Stimulated activated CD4-positive, alpha-beta T cell treated with anti-CD3 and anti-CD28 coated beads, TNF-alpha, amount 100 ng/mL, for 4 hours (primary cell): ENCODE measurements at places on chromosomes 13 and 19.

- no peak for DNase-seq
Observed at GRCh38 chr13:105878119-105878700, 657.3 kb downstream of the EFNB2 start.

GRCh38 chr13:58884353-58885209 lies 1253.0 kb downstream of the PCDH17 start:
- DNase-seq, result no peak

- DNase-seq, result no peak
Observed at GRCh38 chr19:49201042-49201441, 43.5 kb downstream of the TRPM4 start.

- no peak for DNase-seq
Observed at GRCh38 chr13:99078017-99078771, 100.3 kb upstream of the DOCK9 start.

GRCh38 chr19:17496337-17496997 lies 15.0 kb upstream of the PGLS start:
- DNase-seq, result peak; percentile 68

GRCh38 chr19:12749938-12750521 lies 1.6 kb upstream of the BEST2 start:
- no peak for DNase-seq

DNA sequence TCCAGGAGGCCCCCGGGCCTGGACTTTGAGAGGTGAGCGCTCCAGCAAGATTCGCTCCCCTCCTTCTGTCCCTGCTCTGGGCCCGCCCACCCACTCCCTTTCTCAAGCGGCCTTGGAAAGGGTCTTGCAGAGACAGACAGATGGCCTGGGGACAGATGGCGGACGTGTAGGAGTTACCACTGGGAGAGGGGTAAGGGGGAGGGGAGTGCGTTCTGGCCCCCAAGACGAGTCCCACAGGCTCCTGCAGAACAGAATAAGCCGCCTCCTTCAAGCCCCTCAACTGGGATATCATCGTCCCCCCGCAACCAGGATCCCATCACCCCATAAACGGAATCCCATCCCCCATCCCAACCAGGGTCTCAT lies 3.6 kb upstream of the TNFAIP8L1 start:
- DNase-seq, result no peak

GRCh38 chr19:38666663-38667511 lies 19.4 kb downstream of the ACTN4 start:
- DNase-seq, result no peak

DNA sequence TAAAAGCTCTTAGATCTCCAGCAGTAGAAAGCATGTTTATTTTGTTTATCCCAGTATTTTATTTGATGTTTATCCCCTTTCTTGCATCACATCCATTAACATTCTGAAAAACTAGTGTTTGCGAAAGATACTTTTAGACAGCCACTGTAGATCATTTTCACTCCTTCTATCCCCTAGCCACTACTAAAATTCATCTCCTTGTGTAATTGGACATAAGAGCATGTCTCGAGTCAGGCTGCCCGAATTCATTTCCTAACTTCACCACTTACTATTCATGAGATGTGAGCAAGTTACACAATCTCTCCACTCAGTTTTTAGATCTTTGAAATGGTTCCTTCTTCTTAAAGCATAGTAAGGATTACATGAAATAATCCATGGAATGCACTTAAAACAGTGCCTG lies 514.0 kb downstream of the KLF5 start:
- DNase-seq, result no peak

- no peak for DNase-seq
Observed at GRCh38 chr13:27170221-27170515, 1.4 kb downstream of the USP12 start.

- DNase-seq, result no peak
Observed at GRCh38 chr13:30748717-30749116, 13.4 kb downstream of the ALOX5AP start.

DNA sequence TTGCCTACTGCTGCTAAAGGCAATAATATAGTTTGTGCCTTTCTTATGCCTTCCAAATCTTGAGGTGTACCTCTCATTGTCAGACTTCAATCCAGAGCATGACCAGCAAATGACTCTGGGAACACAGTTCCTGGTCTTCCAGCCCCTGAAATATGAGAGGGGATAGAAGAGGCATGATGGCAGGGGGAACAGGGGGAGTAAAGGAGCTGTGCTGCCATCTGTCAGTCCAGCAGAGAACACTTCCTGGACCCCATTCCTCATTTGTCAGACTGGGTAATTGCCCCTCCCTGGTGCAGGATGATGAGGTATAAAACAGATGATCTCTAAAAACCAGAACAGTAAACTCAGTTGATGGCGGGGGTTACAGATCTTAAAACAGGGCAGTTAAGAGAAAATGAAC lies 618.7 kb downstream of the DIAPH3 start:
- no peak for DNase-seq

DNA sequence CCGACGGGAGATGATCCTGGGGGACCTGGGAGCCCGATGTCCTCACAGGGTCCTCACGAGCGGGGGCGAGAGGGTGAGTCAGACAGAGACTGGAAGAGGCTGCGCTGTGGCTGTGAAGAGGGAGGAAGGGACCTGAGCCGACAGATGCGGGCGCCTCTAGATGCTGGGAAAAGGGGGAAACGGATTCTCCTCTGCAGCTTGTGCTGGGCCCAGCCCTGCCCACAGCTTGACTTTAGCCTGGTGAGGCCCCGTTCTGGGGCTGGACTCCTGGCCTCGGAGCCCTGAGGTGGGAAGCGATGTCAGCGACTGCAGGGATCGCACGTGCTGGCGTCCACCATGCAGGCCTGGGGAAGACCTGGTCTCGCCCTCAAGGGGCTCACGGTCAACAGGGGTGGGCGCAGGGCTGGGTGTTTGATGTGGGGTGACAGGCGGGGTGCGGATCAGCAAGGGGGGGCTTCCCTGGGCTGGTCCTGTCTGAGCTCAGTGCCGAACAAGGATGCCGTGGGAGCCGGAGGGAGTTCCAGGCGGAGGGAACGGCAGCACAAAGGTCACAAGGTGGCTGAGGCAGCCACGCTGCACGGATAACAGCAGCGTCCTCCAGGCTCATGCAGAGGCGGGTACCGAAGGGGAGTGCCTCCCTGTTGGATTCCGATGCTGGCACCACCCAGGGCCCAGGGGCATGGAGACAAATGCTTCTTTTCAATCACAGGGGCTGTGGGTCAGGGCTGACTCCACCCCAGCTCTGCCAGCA lies 31.8 kb downstream of the PIP5K1C start:
- no peak for DNase-seq

- peak; percentile 90 for DNase-seq
Observed at GRCh38 chr19:49473868-49474541, at the start of gene FLT3LG. Gene FLT3LG (plus strand): TSS chr19:49474215. CDS start chr19:49474640, 425 bp downstream.

- no peak for DNase-seq
Observed at GRCh38 chr19:52666506-52666905, 28.4 kb upstream of the ZNF83 start.

- no peak for DNase-seq
Observed at GRCh38 chr13:43990021-43990420, 110.3 kb downstream of the LACC1 start.

- no peak for DNase-seq
Observed at GRCh38 chr19:44954278-44954648, 917 bp upstream of the CLPTM1 start.

DNA sequence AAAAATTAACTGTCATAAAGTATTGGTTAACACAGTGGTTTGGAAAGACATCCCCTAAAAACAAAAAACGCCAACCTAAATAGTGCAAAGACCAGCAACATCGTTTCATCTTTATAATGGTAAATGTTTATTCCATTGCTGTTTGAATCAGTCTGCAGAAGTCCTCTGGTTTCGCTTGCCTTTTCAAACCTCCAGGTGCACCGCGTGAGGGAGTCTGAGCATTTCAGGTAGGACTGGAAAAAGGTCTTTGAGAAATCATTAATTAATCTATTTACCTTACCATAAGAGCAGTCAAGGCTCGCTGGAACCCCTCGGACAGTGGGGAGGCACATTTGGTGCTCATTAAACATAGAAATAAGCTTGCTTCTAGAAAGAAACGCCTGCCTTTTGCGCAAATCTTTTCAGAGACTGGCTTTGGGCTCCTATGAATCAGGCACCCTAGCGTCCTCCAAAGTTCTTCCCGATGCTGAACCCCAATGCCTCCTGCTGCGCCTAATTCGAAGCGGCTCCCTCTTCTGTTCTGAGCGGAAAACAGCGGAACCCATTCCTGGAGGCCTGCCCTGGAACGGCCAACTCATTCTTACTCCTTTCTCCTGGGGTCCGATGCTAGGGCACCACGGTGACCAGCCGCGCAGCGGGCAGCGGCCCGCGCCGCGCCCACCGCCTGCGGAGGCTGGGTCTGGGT lies 951 bp upstream of the MTUS2 start:
- no peak for DNase-seq

DNA sequence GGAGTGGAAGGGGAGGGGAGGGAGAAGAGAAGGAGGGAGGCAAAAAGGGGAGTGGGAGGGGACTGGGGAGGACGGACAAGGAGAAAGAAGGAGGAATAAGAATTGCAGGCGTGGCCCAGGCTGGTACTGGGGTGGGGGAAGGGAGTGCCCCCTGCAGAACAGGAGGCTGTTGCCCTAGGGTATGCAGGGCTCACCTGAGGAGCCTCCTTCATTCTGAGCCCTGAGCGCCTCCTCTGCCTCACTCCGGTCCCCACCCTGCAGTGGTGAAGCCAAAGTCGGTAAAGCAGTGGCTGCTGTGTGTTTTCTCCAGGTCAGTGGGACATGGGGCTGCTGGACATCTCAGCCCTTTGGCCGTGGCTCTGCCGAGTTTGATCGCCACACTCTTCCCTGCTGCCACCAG lies 9.1 kb upstream of the CDC16 start:
- DNase-seq, result no peak

- no peak for DNase-seq
Observed at GRCh38 chr19:29364224-29364726, 151.3 kb upstream of the UQCRFS1 start.

- DNase-seq, result no peak
Observed at GRCh38 chr13:27194895-27195764, 23.5 kb upstream of the USP12 start.

DNA sequence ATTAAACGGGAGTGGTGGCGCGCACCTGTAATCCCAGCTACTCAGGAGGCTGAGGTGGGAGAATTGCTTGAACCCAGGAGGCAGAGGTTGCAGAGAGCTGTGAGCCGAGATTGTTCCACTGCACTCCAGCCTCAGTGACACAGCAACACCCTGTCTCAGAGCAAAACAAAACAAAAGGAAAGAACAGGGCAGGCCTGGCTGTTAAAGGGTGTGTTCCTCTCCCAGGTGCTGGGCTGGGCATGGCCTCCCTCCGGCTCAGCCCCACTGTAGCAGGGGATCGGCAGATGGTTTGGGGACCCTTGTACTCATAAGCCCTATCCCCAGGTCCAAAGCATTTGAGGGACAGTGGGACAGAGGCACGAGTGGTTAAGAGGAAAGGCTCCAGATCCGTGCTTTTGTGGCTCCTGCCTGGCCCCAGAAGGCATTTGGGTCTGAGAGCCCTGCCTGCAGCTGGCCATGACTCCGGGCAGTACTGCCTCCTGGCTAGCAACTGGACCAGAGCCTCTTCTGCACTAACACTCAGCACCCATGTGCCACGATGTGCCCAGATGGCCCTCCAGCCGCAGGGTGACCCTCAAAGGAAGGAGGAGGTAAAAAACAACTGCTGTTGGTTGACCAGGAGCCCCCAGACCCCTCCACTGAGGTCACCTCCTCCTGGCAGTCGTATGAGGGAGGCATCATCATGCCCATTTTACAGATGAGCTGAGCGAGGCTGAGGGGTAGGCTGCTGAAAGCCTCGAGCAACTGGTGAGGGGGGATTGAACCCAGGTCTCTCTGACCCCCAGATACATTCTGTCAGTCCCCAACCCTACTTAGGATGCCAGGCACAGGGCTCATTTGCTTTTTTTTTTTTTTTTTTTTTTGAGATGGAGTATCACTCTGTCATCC lies 10.0 kb downstream of the RFX1 start:
- no peak for DNase-seq

DNA sequence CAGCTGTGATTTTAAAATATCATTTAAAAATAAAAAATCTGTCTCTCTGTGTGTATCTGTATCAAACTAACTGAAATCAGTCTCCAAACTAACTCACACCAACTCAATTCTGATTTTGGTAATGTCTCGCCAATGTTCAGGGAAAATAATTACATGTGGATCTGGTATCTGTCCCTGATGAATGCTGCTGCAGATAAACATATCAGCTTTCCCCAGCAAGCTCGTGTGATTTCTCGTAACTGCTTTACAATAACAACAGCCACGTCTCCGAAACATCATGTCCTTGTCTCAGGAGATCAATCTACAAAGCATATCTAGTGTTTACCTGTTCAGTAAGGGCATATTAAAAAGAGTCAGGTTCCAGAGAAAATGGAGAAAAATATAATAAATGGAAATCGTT lies 129.0 kb downstream of the IRS2 start:
- DNase-seq, result no peak

GRCh38 chr13:99072941-99073340 lies 95.1 kb upstream of the DOCK9 start:
- no peak for DNase-seq

GRCh38 chr19:1107661-1108261 lies 4.0 kb downstream of the GPX4 start:
- no peak for DNase-seq

- no peak for DNase-seq
Observed at GRCh38 chr19:43997631-43998290, 5.0 kb upstream of the ZNF230 start.

GRCh38 chr13:51373451-51373850 lies 34.0 kb downstream of the SERPINE3 start:
- no peak for DNase-seq

GRCh38 chr13:28099396-28100149 lies 803 bp downstream of the FLT3 start:
- no peak for DNase-seq

DNA sequence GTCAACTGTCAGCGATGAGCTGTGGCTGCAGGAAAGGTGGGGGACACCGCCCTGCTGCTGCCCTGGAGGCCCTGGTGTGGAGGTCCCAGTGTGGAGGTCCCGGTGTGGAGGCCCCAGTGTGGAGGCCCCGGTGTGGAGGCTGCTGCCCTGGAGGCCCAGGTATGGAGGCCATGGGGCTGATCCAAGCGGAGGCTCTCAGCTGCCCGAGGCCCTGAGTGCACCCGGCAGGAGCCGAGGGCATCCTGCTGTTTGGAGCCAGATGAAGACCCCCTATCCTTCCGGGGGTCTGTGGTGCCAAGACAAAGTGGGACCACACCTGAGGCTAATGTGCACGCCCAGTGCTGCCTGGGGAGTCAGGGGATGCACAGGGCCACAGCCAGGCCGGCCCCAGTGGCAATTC lies 210.4 kb upstream of the SOX1 start:
- DNase-seq, result no peak

GRCh38 chr13:109500146-109500773 lies 286.1 kb downstream of the IRS2 start:
- no peak for DNase-seq
